Amniotic stem cell (primary cell): ENCODE measurements at places on chromosomes 6 and 20.

GRCh38 chr6:152277826-152278329, 359.3 kb downstream of the SYNE1 start:
- no peak for DNase-seq

GRCh38 chr6:157080986-157081391, 242.3 kb downstream of the TMEM242 start:
- no peak for DNase-seq

DNA sequence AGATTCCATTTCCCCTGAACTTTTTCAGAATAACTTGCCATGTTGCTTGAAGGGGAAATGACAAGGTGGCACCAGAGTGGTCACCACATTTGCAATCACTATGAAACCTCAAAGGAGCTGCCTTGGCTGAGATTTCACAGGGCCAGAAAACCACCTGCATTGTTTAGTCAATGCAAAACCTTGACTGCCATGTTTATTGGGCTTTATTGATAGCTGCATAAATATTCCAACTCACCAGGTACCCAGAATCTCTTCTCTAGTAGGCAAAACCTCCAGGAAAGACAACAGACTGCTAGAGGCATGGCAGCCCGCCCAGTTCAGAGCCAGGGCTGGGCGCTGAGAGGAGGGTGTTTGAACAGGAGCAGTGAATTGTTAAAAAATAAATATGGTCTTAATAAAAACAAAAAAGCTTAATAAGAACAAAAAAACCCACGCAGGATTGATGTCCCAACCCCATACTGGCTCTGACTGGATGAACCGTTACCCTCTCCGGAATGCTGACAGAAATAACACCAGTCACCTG, 375.6 kb downstream of the ZFAND3 start:
- no peak for DNase-seq

DNA sequence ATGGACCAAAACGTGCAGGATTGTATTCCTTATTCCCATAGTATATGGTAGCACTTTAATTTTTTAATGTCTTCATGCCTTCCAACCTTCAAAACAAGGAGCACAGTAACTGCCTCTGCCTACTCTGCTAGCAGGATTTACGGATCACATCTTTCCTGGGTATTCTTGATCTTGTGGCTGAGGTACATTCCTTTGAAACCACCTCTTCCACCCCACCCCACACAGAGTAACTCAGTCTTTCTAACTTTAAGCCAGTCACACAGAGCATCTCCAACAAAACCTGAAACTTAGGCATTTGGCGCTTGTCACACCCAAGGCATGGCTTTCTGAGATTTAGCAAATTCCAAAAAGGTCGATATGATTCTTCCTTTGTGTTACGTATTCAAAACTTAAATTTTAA, 2.3 kb upstream of the ID4 start:
- no peak for DNase-seq

DNA sequence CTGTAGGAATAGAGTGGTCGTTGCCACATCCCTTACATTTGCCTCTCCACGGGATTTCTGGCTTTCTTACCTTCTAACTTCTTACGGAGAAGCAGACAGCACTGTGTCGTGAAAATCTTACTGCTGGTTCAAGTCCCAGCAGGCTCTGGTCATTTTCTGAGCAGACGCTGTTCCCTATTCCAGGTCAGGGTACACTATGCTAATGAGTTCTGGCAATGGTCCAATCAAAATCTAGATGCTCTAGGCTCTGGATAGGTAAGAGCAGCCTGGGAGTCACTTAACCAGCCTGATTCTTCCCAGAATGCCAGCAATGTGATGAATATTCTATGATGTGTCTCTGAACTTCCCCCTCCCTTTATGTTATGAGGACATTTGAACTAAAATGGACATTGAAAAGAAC, at the start of gene GCM1:
Gene GCM1, minus strand, starts transcription at position 158 of the 400 bp plus-strand sequence. CDS start 3,209 bp downstream, outside the sequence.
- DNase-seq: no peak

DNA sequence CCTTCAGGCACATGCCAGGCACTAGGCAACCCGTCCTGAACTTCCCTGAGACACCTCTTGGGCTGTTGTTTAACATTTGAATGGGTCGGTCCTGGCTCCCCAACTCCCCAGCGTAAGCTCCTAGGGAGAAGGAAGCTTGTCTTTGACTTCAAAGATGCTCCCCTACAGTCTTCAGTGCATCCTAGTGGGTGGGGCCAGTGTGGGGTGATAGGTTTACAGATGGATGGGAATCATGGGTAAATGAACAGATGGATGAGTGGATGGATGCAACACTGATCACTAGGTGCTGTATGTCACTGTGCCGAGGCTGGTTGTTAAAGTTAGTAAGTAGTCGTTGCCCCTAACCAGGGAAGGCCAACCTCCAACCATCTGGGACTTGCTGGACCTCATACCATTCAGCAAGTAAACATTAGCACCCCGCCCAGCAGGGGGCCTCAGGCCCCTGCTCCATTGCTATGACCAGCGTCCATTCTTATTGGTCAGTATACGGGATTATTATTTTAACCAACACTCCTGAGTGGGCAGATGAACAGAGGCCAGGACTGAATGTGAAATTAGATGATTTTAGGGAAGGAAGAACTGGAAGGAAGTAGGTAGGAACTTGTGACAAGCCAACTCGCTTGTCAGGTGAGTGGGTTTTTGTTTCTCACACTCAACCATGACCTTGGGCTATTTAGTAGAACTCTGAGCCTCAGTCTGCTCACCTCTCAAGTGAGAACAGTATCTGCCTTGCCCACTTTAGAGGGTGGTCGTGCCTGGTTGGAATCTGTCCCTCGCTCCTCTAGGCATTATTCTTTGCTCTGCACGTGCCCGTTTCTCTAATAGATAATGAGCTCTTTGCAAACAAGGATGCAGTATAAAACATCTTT, 82.9 kb upstream of the FOXP4 start:
- DNase-seq: no peak
